ENCODE measurements at places on chromosomes 1 and 21.
A peak's percentile ranks its signal among the peaks of the same experiment; 100 is the strongest.

GRCh38 chr1:167599957-167600581 lies 30.0 kb upstream of the RCSD1 start:
- peak; percentile 34 for DNase-seq

- no peak for DNase-seq
Measured at GRCh38 chr1:211699059-211699458, 23.6 kb upstream of the NEK2 start.

- DNase-seq, result no peak
Measured at GRCh38 chr21:43206231-43207042, 37.6 kb downstream of the CRYAA start.

DNA sequence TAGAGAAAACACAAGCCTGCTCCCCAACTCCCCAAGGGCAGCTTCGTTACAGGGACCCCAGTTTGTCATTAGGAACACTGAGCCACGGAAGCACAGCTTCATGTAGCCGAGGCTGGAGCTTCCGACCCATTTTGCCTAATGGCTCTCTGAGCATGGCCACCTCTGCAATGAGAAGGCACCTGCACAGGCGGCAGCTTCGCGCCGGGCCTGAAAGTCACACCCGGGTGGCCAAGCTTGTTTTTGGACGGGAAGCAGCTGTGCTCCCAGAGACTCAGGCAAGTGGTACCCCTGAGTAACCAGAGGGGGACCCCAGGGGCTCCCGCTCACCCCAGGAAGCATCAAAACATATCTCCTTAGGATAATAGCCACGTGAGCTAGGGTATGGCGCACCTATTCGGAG lies 80.9 kb downstream of the SLC66A1 start:
- DNase-seq, result no peak

DNA sequence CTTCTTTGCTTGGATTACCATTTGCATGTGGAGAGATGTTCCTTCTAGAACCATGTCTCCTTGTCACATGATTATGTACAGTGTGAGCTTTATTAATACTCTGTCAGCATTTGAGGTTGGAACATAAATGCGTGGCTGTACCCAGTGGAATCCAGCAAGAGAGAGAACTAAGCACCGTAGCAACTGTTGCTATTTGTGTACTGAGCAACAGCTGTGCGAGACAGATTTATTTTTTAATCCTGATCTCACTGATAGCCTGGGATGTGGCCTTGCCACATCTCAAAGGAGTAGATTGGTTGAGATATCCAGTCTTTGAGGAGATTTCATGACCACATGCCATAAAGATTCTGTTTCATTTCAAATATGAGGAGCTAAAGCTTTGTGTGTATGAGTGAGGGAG lies 43.4 kb downstream of the KIF1B start:
- no peak for DNase-seq

DNA sequence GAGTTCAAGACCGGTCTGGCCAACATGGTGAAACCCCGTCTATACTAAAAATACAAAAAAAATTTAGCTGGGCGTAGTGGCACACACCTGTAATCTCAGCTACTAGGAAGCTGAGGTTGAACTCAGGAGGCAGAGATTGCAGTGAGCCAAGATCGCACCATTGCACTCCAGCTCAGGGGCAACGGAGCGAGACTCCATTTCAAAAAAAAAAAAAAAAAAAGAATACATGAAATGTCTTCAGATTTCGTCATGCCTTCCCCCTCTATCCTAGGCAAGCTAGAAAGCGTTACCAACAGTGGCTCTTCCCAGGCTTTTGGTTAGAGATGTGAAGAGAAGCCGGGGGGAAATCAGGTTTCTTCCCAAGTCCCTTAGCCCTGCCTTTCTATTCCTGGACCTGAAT lies 3.6 kb downstream of the TFF1 start:
- no peak for DNase-seq

- DNase-seq, result no peak
Measured at GRCh38 chr1:42552636-42553035, 89.5 kb downstream of the CCDC30 start.

DNA sequence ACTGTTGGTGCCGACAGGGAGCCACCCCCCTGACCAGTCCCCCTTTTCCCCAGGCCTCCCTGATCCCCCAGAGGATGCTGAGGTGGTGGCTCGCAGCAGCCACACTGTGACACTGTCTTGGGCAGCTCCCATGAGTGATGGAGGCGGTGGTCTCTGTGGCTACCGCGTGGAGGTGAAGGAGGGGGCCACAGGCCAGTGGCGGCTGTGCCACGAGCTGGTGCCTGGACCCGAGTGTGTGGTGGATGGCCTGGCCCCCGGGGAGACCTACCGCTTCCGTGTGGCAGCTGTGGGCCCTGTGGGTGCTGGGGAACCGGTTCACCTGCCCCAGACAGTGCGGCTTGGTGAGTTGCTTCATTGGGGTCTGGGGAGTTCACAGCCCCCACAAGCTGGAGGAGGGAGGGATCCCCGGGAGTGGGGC lies 89.2 kb downstream of the TRIM11 start:
- no peak for DNase-seq

- DNase-seq, result no peak
Measured at GRCh38 chr1:223417903-223418663, 24.9 kb downstream of the CCDC185 start.

DNA sequence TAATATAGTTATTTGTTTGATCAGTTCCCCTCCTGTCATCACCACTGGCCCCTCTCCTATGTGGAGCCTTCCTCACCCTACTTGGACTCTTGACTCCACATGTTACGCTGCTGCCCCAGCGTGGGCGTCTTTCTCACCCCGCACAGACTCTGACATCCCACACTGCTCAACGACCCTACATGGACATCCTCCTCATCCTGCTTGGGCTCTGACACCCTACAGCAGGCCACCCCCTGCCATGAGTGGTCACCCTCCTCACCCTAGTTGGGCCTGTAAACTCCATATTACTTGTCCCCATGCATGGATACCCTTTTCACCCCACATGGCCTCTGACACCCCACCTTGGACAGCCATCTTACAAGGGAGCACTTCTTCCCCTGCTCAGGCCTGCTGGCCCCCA lies 21.0 kb downstream of the TTC4 start:
- no peak for DNase-seq

DNA sequence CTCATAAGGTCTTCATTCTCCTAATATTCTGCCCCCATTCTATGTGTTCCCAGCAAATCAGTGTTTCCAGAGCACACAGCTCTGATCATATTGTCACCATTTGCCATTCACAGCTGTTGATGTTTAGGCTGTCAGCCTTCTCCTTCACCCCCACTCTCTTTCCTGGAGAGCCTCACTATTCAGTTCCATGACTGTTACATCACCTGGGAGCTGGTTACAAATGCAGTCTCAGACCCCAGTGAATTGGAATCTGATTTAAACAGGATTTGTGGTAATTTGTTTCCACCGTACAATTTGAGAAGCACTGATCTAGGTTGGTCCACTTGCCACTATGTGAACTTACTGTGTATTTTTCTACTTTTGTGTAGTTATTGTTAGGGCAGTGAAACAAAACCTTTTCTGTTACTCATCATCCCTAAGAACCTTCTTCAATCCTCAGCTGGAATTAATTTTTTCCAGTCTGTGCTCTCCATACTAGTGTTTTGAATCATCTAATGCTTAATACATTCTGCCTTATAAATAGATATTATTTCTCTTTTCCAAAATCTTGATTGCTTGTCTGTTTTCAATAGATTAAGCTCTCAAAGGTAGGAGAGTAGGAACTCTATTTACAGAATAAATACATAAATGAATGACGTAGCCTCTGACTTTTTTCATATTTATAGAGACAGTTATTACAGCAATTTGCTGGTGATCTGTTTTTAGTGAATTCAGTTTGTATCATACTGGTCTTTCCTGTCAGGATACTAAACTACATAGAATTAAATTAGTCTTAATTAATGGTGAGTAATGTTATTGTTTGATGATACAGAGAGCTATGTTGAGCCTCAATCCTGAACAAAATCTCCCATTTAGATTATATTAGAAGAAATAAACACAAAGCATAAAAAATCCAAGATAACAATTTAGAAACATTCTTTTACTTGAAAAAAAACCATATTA lies 8.1 kb downstream of the SNX7 start:
- no peak for DNase-seq

- no peak for DNase-seq
Measured at GRCh38 chr1:201542309-201543035, 3.5 kb downstream of the NAV1 start.

GRCh38 chr1:203662360-203662759 lies 35.7 kb downstream of the ATP2B4 start:
- DNase-seq, result no peak

DNA sequence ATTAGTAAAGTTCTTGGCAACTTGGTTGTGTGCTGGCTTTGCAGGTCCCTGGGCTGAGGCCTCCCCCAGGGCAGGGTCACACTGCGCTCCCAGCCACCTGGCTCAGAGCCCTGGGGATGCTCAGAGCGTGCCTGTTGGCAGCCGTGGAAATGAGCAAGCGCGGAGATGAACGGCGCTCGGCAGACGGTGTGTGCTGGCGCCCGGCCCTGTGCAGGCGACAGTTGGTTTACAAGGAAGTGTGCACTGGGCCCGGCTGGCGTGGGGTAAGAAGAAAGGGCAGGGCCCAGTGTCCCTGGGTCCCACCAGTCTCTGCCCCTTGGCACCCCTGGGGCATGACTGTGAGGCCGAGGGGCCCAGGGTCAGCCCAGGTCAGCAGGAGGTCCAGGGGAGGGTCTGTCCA lies 25.7 kb upstream of the PEX10 start:
- no peak for DNase-seq

- DNase-seq, result no peak
Measured at GRCh38 chr1:156873659-156874058, 13.0 kb downstream of the NTRK1 start.

DNA sequence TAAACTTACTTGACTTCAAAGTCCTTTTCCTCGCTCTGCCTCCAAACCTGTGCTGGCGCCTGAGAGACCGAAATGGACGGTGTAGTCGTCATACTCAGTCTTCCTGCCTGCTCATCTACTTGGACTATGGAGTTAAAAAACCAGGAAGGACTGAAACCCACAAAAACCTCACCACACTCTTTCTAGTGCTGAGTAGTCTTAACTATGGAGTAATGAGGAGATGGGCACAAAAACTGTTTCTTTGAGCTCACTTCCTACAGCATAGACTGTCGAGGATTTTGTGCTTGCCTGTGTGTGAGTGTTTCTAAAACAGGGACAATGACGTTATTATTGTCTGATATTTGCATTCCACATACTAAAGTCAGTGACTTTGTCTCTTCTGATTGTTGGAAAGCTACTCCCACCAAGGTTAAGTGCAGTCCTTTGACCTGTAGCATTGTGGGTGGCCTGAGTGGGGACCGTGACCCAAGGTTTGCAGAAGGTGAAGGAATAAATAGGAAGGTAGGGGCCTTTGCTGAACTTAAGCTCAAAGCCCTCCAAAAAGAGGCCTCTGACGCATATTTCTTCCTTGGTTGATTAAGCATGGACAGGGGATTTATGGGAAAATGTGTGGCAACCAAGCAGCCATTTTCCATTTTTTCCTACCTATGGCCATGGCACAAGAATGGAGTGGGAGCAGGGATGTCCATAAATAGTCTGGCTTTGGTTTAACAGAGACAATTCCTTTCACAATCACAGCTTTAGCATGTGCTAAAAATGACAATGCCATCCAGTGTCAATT lies 109.6 kb downstream of the ZBTB18 start:
- no peak for DNase-seq

DNA sequence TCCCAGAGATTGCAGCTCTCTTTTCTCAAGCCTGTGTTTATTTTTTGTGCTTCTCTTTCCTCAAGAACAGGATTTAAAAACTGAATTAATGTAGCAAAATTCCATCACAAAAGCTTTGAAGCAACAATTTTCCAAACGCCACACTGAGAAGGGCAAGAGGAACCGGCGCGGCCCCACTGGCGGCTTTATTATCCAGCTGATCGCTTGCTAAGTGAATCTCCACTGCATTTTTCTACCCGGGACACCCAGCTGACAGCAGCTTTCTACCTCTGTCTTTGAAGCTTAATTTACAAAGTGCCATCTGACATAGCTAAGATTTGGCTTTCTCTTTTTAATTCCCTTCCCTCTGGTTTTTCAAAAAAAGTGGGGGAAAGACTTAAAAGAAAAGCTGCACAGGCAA lies 369.3 kb upstream of the C1orf174 start:
- no peak for DNase-seq

DNA sequence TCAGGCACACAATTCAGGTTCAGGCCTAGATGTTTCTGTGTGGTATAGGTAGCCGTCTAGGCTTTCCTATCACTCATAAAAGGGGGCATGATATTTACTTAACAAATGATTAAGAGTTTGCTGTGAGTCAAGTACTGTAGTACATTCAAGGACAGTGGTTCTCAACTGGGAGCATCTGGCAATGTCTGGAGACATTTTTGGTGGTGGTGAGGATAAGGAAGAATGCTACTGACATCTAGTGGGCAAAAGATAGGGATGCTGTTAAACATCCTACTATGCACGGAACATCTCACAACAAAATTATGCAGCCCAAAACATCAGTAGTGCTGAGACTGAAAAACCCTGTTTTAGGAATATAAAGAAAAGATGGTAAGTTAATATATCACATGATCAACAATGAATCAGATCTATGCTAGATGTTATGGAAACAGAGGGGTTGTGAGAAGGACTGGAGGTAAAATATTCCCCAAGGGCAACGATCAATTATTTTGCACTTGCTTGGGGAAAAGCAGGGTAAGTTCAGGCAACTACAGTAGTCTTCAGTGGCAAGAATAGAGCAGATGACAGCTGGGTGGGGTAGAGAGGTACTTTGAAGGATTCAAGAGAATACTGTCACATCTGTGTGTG lies 4.9 kb downstream of the DNTTIP2 start:
- no peak for DNase-seq

GRCh38 chr1:32981003-32981901 lies 16.6 kb upstream of the RNF19B start:
- peak; percentile 56 for DNase-seq

GRCh38 chr1:100941580-100942216 lies 45.8 kb downstream of the SLC30A7 start:
- DNase-seq, result no peak

DNA sequence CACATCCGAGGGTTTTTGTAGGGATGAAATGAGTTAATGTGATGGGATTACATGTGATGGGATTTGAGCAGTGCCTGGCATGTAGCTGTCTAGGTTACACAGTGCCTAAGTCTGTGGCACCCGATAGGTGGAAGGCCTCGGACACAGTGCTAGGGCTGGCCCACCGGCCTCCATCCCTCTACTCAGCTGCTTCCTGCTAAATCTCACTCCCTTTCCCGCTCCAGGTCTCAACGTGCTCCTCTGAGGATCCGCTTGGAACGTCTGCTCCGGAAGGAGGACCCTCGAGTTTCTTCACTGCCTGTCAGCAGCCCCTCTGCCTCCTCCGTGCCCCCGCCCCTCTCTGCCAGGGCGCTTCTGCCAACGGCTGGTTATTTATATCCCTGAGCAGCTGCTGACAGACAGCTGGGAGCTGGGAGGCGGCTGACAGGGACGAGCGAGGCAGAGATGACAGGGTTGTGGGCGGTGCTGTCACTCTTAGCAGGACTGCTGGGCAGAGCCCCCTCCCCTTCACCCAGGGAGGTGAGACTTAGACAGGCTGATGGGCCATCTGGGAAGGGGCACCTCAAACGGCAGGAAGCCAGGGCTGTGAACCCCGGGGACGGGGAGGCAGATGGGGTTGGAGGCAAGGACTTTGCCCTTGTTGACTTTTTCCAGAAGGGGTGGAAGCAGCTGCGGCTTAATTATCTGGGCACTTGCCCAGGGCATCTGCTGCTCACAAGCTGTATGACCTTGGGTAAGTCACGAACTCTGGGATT lies 26.6 kb upstream of the LRRN2 start:
- no peak for DNase-seq

All from activated naive CD4-positive, alpha-beta T cell treated with anti-CD3 and anti-CD28 coated beads, Interleukin-2, amount 50 U/mL, for 16 hours (primary cell).